LHCN-M2 (cell line): ENCODE measurements at places on chromosomes 6 and 20.

DNA sequence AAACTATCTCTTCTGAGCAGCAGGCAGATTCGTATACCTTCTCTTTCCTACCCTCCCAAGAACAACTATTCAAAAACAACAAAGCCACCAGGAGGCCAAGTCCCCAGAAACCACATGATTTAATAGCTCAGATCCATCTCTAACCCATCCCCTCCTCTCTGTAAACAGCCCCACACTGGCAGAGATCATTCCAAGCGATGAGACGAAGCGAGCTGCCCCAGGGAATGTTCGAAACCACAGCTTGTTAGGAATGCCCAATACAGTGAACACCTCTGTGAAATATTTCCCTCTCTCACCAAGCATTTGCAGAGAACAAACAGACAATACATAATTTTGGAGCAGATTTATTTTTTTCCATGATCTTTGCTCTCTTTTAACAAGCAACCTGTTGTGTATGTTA lies 231.8 kb downstream of the SOD2 start:
- no peak for DNase-seq

GRCh38 chr6:74857157-74857556 lies 348.7 kb downstream of the COL12A1 start:
- no peak for DNase-seq

- no peak for DNase-seq
Measured at GRCh38 chr6:43196337-43196736, 14.3 kb downstream of the CUL9 start.

DNA sequence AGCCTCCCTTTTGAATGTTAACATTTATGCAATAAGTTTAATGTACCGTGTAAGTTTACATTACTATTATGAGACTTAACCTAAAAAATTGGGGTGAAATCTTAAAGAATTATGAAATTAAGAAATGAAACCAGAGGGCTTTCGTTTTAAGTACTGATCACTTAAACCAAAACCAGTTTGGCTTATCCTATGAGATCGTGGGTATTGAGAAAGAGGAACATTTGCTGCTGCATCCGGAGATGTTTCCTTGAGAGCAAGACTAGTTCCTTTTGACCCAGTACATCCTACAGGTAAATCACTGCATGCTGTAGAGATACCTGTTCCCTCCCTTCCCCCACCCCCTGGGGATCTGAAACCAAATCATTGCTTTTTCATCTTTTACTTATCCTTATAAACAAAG lies 201.3 kb downstream of the ESR1 start:
- no peak for DNase-seq

DNA sequence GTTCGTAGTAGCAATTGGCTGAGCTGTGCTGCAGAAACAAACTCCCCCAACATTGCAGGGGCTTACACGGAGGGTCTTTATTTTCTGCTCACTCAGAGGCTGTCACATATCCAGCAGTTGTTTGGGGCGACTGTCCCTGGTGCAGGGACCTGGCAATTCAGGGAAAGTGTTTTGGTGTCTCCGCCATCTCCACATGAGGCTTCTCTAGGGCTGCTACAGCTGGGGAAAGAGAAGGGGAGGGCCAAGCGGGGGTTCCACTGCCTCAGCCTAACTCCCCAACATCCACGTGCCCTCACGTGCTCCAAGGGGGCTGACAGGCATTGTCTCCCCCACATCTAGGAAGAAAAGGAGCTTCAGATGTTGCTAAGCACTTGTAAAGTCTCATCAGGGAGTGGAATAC lies 61.3 kb upstream of the NXT1 start:
- no peak for DNase-seq

GRCh38 chr20:56412473-56412790 lies 372 bp downstream of the CASS4 start:
- DNase-seq, result no peak

- no peak for DNase-seq
Measured at GRCh38 chr6:150203871-150204545, 61.2 kb downstream of the PPP1R14C start.

DNA sequence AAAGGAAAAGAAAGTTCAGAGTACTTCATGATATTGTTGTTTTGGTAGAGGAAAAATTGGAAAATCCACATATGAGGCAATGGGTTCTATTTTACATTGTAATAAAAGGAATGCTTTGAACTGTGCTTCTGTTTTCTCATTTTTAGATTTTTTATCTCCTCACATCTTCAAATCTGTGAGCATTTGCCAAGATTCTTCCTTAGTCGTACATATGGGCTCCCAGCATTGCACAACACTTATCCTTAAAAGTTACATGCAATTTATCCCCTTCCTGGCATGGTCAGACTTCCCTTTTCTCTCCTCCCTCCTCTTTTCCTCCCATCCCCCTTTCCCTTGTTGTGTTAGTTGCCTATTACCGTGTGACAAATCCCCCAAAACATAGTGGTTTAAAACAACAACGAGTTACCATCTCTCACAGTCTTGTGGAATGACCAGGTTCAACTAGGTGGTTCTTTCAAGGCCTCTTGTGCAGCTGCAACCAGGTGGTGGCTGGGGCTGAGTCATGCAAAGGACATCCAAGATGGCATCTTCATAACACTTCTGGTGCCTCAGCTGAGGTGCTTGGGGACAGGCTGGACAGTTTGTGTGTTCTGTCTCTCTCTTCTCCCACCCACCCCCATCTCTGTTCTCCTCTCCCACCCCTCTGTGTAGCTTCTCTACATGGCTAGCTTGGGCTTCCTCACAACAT lies 68.7 kb downstream of the TXNDC5 start:
- no peak for DNase-seq

GRCh38 chr6:26576407-26576843 lies 20.3 kb upstream of the ABT1 start:
- no peak for DNase-seq

- DNase-seq, result no peak
Measured at GRCh38 chr6:7138921-7139358, 31.2 kb downstream of the RREB1 start.

DNA sequence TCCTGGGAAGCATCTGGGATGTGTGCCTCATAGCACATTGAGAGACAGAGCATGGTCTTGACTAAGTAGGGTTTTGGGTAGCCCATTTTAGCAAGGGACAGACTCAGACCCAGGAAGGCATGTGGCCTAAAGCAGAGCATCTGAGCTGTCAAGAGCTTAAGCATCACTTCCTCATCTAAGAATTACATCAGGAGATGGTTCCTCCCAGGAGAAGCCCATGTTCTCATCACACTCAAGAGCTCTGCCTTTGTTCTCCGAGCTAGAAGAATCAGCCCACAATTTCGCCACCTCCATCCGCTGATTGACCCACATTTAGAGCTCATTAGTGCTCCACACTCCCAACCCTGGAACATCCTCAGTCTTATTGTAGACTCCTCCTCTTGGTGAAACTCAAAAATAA lies 68.3 kb downstream of the NPEPL1 start:
- no peak for DNase-seq

- DNase-seq, result no peak
Measured at GRCh38 chr6:37020381-37020780, 14.9 kb downstream of the FGD2 start.

GRCh38 chr20:19692100-19692499 lies 66.0 kb upstream of the RIN2 start:
- DNase-seq, result peak; percentile 50

DNA sequence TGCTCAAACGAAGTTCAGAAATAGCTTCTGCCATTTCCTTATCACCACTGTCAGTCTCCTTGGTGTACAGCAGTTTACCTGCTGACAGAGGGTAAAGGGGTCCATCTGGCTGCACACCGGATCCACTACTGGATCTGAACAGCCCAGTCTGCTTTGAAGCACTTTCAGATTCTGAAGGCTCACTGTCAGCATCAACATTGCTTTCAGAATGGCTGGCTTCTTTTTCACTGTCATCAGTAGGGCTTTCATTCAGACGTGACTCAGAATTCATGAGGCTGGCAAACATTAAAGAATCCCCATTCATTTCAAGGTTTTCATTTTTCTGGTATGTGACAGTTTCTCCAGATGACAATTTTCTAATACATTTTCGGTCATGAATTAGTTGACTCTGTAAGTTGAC lies 21.0 kb upstream of the PNISR start:
- no peak for DNase-seq

- no peak for DNase-seq
Measured at GRCh38 chr6:167441715-167442206, 116.9 kb downstream of the TTLL2 start.

GRCh38 chr6:144123421-144123820 lies 26.9 kb upstream of the STX11 start:
- no peak for DNase-seq

DNA sequence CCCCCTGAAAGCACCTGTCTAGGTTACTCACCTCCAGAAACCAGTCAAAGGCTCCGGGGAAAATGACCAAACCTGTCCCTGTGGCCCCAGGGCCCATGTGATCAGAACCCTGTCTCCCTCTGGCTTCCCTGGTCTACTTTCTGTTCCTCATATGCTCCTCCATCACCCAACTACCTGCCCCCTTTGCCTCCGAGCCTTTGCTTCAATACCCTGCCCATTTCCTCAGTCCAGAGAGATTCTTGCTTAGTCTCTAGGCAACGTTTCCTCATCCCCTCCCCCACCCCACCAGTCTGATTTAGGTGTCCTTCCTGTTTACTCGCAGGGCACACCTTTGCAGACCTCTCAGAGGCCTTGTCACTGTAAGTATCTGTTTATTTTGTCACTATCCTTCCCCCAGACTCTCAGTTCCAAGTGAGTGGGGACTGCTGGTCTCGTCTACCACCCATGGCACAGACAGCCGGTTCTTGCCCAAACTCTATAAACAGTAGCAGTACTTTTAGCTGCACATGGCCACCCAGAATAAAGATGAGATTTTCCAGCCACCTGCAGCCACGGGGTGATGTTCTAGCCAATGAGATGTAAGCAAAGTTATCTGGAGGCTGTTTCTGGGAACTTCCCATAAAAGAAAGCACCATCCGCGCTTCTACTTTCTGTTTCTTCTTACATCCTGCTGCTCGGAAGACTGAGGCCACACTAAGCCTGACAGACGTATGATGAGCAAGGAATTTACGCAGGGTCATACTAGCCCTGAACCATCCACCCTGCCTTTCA lies 13.3 kb downstream of the ELOVL5 start:
- DNase-seq, result no peak

DNA sequence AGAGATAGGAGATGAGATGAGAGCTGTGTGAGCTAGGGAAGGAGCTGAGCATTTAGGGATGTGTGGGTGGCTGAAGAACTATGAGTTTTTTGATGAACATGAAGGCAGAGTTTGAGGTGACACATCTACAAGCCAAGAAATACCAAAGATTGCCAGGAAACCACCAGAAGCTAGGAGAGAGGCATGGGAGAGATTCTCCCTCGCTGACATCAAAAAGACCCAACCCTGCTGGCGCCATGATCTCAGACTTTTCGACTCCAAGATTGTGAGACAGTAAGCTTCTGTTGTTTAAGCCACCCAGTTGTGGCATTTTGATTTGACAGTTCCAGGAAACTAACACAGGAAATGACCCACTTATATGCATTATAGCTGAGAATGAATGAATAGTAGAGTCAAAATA lies 790.9 kb downstream of the TFAP2A start:
- peak; percentile 43 for DNase-seq

DNA sequence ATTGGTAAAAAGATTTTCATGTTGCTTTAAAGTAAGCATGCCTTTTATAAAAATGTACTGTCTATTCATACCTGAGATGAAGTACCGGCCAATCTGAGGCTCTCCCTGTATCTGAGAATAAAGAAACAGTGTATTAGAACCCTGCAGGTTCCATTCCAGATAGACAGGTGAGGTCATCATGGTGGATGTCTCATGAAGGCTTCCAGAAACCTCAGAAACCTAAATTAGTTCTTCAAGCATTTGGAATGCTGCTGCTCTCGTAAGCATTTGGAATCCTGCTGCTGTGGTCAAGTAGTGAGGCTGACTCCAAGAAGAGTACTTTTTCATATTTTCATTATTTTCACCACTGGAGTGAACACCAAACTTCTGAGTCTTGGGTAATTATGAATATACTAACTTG lies 642.3 kb downstream of the MAFB start:
- no peak for DNase-seq

GRCh38 chr20:8131598-8132483 lies at the start of gene PLCB1:
Gene PLCB1 (plus strand): TSS chr20:8132266. CDS start chr20:8132652, 386 bp downstream.
- peak; percentile 25 for DNase-seq

DNA sequence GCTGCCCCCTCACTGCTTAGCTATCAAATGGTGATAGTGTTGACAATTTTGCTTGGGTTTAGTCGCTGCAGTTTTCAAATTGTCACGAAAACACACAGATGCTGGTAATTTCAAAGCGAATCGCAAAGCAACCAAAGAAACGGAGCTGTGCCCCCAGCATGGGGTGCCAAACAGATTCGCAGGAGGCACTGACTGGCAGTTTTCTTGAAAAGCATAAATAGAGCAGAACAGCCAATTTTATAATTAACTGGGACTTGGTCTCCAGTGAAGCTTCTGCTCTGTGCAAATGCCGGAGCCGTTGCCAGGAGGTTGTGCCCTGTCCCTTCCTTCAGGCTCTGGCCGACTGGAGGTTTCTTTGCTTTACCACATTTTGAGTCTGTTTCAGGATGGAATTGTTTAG lies 18.8 kb downstream of the ARHGAP40 start:
- DNase-seq, result no peak

GRCh38 chr6:21414065-21414464 lies 179.5 kb upstream of the SOX4 start:
- no peak for DNase-seq

DNA sequence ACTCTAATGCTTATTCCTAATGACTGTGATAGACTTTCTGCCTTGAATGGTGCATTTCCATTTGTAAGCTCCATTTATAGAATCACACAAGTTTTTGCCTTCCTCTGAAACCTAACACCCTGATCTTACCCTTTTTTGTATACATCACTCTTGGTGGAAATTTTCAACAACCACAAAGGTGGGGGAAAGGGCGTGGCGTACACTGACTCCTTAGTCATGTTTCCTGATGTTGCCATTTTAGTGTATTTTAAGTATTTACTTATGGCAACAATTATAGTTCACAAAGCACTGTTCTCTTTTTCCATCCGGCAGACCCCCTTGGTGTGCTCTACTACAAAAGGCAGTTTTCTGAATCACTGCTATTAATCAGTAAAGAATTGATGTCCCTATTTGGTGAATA lies 92.0 kb downstream of the ATXN1 start:
- no peak for DNase-seq

DNA sequence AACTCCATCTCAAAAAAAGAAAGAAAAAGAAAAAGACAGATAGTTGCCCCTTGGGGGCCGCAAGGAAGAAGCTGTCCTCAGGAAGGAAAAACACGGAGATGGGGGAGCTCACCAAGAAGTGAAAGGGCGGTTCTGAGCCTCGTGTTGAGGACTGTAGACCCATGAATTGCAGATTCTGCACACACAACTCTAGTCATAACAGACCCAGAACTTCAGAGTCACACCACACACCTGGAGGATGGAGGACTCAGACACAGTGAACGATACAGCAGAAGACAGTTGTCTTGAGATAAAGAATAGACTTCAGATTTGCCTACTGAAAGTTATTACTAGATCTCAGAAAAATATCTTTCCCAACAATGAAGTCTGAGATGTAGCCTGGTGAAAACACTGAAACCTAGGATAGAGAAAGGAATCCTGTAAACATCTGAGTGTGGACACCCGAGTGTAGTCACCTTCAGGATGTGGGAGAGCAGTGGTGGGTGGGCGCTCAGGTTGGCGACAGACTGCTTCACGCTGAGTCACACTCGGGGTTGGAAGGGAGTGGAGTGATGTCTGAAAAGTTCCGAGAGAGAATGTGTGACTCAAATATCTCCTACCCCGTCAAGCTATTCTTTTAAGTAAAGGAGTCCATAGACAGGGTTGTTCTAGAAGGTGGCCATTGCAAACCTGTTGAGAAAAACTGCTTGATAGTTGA lies 88.1 kb downstream of the MAP3K4 start:
- DNase-seq, result peak; percentile 74

GRCh38 chr6:54194067-54194466 lies 82.8 kb downstream of the MLIP start:
- DNase-seq, result peak; percentile 79
